IPS DF 19.7 (cell line): ENCODE measurements at places on chromosomes 1 and 21.

DNA sequence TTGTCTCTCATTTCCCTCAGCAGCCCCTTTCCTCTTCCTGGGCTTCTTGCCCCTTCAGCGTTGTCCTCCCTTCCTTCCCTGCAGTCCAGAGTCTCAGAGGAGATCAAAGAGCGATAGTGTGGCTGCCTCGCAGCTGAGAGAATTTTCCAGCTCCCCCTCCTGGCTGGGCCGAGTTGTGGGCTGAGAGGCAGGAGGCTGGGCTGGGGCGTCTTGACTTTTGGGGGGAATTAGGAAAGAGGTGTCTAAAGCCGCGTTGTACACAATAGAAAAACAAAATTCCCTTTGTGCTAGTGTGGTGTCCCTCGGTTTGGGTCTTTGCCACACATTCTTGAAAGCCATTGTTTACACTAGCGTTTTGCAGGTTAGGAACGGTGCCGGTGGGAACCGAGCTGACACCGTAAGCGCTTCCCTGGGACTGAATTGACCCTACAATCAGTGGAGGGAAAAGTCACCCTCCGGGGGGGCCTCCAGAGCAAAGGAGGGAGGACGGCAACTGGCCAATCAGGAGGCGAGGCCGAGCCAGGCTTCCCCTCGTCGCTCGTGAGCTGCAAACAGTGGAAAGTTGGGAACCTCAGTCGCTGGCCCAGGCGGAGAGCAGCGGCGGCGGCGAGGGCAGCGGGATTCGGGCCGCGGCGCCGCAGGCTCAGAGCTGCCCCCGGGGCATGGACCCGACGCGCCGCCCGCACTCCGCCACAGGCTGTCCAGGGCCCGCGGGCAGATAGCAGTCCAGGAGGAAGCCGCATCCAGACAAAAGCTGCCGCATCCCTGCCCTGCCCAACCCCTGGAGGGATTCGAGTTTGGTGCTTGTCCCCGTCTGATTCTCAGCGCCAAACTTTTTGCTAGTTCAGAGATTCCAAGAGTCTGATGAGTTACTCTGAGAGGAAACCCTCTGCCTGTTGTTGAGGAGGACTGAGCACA lies at the start of gene HMCN1:
HMCN1 (plus strand) TSS at position 574 of the 918 bp plus-strand sequence. CDS start 389 bp downstream, outside the sequence.
- DNase-seq = peak; percentile 52

- DNase-seq = no peak
These were observed 4.8 kb downstream of the GNG4 start for GRCh38 chr1:235644693-235645305.

DNA sequence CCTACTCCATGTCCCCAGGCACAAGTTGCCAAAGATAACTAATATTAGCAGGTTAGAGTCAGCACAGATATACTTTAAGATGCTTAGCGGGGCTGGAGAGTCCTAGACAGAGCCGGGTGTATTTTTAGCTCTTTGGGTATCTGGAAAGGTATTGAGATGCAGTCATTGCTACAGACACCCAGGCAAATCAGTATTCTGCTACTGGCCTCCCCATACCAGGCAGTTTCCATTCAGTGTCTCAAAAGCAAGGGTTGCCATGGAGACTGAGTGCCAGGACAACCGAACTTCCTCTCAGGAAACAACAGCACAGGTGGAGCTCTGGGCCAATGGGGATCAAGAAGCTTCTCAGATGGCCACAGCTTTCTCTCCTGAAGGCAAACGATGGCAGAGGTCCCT lies 45.3 kb downstream of the KCNC4 start:
- DNase-seq = peak; percentile 38

DNA sequence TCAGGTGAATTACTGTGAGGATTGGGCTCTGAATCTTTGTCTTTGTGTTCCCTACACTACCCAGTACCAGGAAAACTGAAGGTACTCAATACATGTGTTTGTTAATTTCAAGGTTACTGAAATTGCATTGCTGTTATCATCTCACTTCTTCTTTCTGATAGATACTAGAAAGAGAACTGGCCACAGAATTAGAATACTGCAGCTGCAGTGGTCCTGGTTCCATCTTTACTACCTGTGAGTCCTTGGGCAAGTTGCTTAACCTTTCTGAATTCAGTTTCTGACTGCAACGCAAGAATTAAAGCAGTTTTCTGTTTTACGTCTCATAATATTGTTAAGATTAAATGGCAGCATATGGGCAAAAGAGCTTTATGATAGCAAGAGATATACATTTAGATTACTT lies 263.5 kb downstream of the LMO4 start:
- no peak for DNase-seq

- no peak for DNase-seq
These were observed 5.6 kb downstream of the SH3BP5L start for GRCh38 chr1:248820041-248820585.

DNA sequence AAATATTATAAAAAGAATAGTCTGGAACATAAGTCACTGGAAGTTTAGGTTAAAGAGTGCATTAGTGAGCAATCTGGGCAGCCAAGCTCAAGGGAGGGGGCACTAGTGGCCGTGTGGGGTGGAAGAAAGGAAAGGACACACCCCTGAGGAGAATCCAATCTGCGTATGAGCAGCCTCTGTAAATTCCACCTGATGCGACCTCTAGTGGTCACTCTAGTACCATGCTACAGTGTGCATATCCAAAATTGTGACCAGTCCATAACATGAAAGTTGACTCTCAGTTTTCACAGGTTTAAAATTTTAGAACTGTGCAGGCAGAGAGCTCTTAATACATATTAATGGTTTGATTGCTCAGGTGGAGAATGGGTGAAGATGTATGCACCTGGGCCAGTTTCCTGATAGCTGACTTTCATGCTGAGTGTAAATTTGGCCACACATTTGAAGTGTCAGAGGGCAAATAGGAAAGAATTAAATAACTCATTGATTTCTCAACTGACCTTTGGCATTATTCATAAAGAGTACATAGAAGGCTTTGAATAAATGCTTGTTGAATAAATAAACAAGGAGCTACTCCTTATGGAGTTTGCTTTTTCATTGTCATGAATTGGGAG lies 105.9 kb upstream of the C21orf91 start:
- peak; percentile 48 for DNase-seq

DNA sequence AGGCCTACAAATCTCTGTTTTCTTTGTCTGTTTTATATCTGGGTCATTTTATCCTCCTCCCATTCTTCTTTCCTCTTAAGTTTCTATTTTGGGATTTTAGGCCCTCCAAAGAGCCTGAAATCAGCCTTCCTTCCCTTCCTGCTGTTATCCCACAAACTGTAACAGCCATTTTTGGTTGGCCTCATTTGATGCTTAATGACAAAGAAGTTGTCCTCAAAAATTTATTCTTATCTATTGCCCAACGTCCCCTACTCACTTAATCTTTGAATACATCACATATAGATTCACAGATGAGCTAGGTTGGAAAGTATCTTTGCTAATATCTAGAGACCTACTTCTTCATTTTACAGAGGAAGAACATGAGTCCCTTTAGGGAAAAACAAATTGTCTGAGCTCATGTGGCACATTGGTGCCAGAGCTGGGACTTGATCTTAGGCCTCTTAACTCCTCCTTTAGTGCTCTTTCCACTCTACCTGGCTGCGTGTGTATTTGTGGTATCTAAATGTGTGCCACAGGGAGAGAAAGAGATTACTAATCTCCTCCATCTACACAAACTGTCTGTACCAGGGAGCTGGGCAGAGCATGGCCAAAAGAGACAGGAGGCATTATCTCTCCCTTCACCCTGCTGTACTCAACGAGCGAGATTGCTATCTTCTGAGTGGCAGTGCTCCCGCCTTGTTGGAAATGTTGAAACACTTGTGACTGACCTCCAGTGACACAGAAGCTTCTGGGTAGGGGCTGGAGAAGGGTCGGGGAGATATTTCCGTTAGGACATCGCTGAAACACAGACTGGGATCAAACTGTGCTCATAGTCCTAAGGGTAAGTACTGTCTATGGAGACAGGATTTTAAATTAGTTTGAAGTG lies 30.1 kb downstream of the RHEX start:
- DNase-seq = no peak

DNA sequence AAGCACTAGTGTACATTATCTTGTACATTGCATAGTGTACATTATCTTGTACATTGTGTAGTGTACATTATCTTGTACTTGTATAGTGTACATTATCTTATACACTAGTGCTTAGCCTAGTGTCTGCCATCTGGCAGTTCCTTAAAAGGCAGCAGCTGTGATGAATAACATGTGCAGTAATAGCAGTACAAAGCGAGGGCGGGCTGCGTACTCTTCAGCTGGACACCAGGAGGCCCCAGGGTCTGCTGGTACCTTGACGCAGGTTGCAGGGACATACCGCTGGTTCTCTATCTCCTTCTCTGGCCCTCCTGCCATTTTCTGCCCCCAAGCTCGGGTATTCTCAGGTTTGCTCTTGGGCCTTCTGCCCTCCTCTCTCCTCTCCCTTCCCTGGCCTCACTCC lies 149.6 kb downstream of the SEC16B start:
- DNase-seq = no peak

GRCh38 chr1:222592171-222592570 lies 2.4 kb upstream of the TAF1A start:
- no peak for DNase-seq

DNA sequence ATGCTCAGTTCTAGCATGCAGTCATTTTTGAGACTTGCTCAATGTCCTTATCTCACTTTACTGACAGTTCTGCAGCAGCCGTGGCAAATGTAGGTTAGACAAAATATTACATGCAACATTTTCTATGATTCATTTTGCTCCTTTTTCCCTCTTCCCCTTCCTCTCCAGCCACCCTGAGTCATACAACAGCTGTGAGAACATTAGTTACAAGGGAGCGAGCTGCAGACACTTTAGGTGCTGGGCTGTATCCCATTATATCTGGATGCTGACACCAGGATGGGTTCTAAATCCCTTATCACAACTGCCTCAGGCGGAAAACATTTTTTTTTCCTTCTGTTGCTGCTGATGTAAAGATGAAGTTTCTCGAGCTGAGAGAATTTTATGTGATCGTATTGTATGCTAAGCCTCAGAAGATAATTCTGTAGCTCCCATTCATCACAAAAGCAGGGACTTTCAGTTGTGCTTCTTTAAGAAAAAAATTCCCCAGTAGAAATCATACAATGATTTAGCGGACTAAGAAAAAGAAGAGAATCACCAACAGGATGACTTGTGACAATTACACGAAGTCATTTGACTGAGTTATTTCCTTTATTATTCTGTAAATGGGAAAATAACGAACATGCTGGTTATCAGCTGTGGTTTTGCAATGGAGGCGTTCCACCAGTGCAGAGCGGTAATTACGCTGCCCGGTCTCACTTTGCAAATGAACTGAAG lies 345.0 kb downstream of the DISC1 start:
- no peak for DNase-seq

DNA sequence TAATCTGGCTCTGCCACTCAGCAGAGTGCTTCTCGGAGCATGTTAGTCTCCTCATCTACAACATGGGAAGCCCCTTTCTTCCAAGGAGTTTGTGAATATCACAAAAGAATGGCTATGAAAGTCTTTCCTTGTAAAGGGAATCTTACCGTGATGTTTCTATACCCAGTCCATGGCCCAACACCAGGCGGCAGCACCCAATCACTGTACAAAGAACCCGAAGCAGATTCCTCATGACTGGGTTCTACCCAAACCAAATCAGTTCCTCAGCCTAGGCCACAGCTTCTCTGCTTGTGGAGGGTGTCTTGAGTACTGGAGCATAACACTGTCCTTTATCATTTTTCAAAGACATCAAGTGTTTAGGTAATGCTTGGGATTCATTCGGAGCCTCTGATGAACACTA lies 16.6 kb upstream of the SLFNL1 start:
- no peak for DNase-seq

DNA sequence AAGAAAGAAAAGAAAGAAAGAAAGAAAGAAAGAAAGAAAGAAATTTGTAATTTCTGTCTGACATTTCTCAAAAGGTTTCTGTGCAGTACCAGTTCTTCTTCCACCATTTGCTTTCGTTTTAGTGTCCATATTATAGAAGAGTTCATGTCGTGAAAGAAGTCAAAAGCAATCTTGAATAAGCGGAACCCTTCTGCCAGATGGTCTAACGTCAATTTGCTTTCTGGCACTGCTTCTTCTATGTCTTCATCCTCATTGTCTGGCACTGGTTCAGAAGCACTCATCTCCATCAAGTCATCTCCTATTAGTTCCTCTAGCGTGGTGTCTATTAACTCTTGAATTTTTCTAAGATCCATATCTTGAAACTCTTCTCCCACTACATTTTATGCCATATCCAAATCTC lies 170.0 kb upstream of the KCTD3 start:
- DNase-seq = no peak

- no peak for DNase-seq
These were observed 12.3 kb upstream of the PHC2 start for GRCh38 chr1:33443080-33443704.

DNA sequence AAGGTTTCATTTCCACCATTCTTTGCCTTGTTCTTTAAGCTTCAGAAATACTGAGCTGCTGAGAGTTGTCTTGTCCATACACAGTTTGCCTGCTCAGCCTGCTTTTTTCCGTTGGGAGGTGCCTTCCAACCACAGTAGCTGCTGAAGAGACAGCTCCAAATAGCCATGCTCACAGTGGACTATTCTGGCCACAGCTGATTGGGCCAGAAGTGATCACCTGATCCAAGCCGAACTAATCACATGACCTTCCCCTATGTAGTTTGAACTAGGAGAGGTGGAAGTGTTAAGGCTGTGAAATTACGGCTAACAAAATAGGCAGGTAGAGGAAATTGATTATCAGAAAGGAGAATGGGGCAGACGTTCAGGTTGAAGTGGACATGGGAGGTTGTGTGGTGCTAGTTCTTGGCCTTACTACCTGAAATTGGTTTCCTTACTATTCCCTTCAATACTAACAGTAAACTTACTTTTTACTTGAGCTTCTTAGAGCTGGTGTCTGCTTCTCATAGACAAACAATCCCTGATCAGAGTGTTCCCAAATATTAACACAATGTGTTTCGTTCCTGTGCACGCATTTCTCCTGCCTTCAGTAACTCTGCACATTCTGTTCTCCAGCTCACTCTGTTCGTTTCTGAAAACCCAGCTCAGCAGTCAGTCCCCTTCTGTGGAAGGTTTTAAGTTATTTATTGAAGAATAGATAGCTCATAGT lies 136.1 kb downstream of the RWDD3 start:
- DNase-seq = no peak

DNA sequence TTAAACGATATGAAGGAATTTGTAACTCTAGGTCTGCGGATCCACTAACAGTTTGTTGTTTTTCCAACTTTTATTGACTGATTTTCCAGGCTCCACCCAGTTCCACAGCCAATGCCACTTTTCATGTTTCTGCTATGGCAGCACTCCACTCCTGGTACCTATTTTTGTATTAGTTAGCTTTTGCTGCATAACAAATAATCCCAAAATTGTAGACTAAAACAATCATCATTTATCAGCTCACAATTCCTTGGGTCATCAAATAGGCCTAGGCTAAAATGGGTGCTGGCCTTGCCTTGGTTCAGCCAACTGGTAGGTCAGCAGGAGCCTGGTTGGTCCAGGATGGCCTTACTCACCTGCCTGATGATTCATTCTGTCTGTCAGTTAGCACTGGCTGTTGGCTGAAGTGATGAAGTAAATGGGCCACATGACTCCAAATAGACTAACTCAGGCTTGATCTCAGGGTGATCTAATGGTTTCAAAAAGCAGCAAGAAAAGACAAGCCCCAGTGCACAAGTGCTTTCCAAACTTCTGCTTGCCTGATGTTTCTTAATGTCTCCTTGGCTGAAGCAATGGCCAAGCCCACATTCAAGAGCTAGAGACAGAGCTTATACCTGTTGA lies 3.2 kb upstream of the C8B start:
- no peak for DNase-seq

- no peak for DNase-seq
These were observed 664 bp downstream of the FAM89A start for GRCh38 chr1:231039161-231040018.
